ENCODE measurements at places on chromosomes 11 and 22.

DNA sequence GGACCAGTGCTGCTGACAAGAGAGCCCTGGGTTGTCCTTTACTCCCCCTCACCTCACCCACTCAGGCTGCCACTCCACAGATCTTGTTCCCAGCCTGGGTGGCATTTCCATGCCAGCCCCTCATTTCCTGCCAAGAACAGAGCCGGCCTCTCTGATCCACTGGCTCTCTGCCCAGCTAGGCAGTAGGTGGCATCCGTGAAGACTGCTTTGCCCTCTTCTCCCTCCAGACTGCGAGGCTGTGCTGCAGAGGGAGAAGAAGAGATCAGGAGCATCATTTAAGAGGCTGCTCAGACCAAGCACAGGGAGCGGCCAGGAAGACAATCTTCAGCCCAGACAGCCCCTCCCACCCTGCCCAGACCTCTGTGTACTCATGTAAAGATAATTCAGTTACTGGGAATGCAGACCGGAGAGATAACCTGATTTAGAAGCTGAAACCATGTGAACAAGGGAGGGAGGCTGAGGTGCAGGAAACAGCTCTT lies 126.9 kb upstream of the NCAM1 start:
- DNase-seq, result no peak

DNA sequence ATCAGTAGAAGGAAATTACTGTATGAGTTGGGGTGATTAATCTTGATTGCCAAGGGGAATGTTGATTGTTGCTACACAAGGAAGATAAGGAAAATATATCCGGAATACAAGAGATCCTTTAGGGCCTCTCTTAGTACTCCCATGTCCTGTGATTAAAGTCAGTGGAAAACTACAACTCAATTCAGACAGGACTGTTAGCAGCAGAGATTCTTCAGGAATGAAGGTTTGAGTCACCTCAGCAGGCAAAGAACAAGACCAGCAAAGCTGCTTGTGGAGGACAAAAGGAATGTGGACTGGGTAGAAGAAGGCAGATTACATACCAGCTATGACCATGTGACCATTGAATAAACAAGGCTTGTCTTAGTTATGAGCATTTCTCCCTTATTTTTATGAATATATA lies 478.2 kb downstream of the BUD13 start:
- DNase-seq, result no peak

DNA sequence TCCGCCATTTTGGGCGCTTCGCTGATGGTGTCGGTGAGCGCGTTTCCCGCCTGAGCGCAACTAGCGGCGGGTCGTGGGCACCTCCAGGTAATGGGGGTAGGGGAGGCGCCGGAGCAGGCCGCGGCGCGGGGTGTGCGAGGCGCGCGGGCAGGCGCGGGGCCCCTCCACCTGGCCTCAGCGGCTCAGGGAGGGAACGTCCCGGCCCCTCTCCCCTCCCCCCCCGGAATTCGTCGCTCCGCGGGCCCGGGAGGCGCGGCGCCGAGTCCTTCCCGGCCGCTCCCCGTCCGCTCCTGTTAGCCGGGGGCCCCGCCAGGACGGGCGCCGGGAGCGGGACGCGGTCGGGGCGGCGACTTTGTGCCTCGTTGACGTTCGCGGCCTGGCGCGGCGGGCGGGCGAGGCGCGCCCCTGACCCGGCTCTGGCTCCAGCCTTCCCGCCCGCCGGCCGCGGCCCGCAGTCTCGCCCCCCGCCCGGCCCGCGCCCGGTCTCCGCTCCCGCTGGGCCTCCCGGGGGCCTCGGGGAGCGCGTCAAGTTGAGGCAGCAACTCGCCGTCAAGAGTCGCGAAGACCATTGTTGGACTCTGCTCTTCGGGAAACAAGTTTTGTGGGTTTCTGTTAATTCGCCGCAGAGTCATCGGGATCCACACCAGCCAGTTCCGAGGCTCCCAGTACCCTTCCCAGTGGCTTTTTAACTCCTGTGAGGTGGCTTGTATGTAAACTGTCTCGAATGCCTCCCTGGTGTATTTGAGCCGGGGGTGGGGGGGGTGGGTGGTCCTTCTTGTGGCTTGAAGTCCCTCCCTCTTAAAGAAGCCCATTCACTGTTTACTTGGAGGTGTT lies at the start of gene PPP6R3:
Gene PPP6R3 (plus strand): TSS at position 12 of the 834 bp plus-strand sequence. CDS start 76,913 bp downstream, outside the sequence.
- DNase-seq, result no peak

DNA sequence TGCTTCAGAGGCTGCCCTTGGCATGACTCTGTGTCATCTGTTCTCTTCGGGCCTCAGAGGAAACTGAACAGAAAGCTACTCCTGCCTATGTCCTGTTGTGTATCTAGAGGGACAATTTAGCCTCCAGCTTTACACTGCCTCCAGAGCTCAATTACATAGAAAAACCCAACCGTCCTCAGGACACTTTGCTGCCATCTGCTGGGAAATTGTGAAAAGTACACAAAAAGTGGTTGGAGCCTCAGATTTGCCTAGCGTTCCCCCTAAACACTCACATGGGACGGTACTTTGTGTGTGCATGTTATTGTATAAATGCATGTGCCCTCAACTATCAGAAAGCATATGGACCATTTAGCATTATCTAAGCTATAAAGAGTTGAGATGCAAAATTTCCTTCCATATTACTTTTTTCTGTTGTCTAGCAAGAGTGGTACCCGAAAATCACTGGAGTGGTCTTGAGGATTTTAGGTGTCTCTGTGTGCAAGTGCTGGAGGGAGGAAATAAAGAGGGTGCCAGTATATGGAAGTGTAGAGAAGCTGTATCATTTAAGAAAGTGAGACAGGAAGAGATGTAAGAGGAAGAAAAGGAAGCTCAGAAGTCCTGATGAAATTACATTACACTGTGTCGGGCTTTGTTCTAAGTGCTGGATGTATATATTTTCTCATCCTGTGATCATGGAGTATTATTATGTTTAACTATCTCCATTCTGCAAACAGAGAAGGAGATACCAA lies 8.7 kb upstream of the MS4A4E start:
- DNase-seq, result no peak

DNA sequence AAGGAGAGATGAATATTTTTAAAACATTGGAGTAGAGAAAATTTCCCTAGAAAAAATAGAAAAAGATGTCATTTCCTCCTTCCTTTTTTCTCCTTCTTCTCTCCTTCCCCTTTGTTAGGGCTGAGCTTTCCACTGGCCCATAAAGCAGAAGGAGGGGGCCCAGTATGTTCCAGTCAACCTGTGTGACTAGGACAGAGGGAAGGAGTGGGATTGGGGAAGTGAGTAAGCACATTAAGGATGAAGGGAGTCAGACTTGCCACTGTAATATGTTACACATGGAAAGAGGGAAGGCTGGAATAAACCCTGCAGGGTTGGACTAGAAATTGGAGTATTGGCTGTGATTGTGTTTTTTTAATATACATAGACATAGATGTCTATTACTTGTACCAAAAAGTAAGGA lies 20.1 kb upstream of the SPINDOC start:
- no peak for DNase-seq

DNA sequence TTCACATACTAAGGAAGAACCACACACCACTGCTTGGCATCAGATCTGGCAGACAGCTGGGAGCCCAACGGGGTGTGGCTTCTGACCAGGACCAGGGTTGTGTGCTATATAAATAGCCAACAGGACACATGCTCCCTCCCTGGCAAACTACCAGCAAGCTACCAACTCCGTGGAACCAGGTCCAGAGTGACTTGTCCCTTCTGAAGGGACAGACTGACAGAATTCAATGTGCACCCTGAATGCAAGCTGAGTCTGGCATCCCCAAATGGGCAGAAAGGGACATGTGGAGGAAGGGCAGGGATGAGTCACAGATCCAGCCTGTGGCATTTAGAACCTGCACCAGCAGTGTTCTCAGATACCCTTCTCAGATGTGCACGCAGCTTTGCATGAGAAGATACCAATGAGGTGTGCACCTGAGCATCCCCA lies 92.9 kb downstream of the MICAL3 start:
- DNase-seq, result no peak

DNA sequence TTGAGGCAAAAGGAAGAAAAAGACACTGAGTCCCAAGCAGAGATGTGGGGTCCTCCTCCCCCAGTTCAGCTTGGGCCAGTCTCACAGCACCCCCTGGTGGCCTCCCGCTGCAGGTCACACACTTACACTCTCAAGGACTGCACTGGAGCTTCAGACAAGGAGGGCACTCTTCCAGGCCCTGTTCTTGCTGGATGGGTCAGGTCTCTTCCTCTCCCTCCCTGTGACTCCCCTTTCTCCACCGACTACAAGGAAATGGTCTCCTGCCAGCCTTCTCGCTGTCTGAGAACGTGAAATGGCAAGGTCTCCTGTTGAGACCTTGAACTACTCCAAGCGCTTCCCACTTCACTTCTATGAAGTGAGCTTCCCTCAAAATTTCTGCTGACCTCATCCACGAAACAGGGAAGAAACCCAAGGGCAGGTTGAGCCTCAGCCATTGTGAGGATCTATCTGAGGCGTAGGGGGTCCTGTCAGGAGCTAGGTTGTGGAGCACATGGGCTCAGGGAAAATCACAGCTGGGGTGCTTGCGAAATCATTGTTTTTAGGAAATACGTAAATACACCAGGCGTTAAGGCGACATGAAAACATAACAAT lies 11.2 kb upstream of the IGLL1 start:
- DNase-seq, result peak; percentile 53

- no peak for DNase-seq
Measured at GRCh38 chr11:96978751-96979150, 588.9 kb downstream of the JRKL start.

GRCh38 chr11:43381802-43382201 lies 23.1 kb downstream of the TTC17 start:
- DNase-seq, result no peak

DNA sequence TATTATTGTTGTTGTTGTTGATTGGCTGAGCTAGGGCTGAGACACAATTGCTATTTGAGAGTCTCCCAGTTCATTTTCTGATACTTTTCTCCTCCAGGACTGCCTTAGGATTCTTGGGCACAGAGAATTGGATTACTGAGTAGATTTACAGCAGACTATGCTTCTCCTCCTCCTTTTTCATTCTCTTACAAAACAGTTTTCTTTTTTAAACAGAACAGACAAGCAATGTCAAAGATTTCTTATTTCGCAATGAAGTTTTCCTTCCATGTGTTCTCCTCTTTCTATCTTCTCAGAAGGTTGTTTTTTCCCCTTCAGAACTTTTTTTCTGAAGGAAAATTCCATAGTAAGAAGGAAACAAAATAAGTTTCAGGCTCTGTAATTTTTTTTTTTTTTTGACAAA lies 19.8 kb upstream of the TIMP3 start:
- DNase-seq, result no peak

DNA sequence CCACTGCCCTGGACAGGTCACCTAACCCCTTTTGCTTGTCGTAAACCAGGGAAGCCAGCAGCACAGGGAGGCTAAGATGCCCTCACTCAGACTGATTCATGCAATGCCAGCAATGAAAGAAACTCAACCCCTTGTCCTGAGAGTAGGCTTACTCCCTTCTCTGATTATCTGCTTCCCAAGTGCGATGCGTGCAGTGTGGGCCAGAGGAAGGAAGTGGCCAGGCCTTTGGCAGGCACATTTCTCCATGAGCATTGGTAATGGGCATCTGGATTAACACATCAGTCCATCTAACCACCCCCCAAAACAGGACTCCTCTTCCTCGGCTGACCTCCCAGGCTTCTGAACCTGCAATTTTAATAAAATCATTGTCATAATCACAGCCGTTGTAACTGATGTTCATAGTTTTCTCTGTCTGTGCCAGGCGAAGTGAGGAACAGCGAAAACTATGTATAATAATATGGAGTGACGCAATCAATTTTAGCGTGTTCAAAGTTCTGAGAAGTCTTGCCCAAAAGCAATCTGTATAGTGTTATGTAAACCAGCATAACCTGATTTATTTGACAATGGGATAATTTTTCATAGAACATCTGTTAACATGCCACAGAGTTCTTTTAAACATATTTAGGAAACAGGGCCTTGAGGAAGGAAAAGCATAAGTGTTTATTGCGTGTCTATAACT lies 33.9 kb downstream of the TST start:
- no peak for DNase-seq

DNA sequence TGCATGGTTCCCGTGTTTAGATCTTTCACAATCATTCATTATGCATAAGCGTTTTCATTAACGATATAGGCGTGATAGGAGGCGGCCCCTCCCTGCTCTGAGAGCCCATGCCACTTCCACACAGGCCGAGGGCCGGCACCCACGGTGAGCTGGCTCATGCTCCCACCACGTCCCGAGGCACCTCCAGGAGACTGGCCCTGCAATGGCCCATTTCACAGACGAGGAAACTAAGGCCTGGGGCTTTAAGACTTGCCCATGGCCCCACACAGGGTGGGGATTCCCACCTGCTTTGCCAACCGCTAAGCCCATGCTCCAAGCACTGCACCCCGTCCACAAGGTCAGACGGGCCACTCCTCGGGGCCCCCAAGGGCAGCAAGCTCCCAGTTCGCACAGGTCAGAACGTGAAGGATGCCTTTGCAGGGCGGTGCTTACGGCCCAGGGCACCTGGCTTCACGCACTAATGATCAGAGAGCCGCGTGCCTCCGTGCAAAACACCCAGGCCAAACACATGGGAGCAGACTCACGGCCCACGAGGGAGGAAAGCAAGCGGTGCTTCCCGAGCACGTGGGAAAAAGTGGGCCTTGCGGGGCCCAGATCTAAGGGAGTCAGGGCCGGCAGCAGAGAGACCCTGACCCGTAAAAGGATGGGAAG lies 8.3 kb downstream of the OSBPL5 start:
- DNase-seq, result no peak

- no peak for DNase-seq
Measured at GRCh38 chr11:111870522-111870885, 877 bp downstream of the ALG9 start.

DNA sequence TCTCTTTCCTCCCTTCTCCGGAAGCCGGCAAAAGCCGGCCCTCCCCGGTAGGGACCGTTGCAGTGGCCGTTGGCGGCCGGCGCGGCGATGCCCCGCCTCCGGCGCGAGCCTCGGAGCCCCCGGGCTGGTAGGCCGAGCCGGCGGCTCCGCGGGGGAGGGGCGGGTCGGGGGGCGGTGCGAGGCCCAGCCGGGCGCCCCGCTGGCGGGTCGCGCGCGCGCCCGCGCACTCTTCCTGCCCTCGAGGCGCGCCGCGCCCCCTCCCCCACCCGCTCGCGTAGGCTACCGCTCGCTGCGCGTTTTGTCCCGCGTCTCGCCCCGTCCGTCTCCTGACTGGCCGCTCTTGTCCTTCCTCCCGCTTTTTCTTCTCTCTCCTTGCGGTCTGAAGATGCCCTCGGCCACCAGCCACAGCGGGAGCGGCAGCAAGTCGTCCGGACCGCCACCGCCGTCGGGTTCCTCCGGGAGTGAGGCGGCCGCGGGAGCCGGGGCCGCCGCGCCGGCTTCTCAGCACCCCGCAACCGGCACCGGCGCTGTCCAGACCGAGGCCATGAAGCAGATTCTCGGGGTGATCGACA lies 591 bp downstream of the CAPRIN1 start:
- peak; percentile 90 for DNase-seq

DNA sequence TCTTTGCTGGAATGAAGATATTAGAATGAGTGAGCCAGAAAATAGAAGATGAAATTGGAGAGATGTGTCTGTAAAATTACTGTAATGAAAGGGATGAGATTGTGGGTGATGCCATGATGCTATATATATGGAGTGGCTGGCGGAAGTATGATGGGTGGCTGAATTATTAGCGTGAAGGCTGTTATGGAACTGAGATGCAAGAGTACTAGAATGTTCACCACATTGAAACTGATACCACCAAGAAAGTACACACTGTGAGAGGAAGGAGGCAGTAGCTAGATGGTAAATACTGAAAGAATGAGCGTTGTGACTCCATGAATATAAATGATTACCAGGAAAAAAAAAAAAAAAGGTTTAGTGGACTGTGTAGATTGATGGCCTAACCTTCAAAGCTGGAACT lies 411.9 kb downstream of the CNTN5 start:
- DNase-seq, result no peak
